SK-N-DZ (cell line): ENCODE measurements at places on chromosomes 7 and 10.

DNA sequence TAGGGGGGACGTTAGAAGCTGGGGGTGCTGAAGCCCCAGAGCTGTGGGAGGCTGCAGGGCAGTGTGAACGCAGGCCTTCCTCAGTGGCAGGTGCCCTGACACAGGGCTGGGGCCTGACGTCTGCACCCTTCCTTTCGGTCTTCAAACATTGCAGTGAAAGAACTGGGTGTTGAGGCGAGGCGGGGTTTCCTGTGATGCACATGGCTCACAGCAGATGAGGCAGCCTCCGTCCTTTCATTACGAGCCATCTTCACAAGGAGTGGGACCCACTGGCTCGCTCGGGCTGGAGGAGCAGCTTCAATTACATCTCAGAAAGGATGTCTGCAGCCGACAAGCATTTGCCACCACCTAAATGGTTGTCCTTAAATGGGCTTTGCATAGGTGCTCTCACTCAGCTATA, 180.3 kb upstream of the SHH start:
- DNase-seq = no peak

DNA sequence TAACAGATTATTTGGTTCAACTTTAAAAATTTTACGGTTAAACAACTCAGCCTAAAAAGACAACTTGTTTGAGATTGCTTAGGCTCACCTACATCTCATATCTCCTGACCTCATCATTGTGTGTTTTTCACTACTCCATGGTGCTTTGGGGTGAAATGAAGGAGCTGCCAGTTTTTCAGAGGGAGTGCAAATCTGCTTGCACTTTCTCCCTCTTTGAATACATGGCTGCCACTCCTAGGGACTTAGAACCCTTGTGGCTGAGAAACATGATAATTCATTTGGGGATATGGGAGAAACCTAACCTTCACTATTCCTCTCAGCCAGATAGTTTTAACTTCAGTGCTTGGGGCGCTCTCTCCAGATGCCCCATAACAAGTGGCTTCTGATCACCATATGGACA, 2.7 kb downstream of the CCSER2 start:
- DNase-seq = no peak

GRCh38 chr10:99394256-99394655, 36.2 kb downstream of the GOT1 start:
- DNase-seq = no peak

- DNase-seq = no peak
Observed at GRCh38 chr7:112081778-112082177, 124.4 kb downstream of the DOCK4 start.

GRCh38 chr7:121608785-121609184, 212.7 kb upstream of the FAM3C start:
- peak; percentile 52 for DNase-seq

- DNase-seq = no peak
Observed at GRCh38 chr10:129933456-129934092, 30.5 kb downstream of the EBF3 start.

GRCh38 chr10:114138581-114138980, 35.4 kb downstream of the CCDC186 start:
- DNase-seq = no peak

GRCh38 chr7:120311028-120311788, 38.2 kb downstream of the KCND2 start:
- DNase-seq = no peak

DNA sequence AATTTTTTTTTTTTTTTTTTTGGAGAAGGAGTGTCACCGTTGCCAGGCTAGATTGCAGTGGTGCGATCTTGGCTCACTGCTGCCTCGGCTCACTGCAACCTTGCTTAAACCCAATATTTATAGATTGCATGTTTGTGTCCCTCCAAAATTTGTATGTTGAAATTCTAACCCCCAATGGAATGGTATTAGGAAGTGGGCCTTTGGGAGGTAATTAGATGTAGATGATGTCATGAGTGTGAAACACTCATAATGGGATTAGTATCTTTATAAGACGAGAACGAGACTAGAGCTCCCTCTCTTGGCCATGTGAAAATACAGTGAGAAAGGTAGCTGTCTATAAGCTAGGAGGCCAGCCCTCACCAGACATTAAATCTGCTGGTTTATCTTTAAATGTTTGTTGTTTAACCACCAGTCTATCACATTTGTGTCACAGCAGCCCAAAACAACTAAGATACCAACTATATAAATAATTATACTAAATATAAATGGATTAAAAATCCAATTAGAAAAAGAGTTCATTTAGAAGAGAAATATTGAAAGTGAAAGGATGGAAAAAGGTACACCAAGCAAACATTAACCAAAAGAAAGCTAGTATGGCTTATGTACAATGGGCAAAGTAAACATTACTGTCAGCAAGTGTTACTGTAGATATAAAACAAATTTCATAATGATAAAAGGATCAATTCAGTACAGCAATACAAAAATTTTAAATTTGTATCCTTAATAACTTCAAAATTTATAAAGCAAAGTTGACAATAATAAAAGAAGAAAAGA, 9.3 kb downstream of the TCAF1 start:
- DNase-seq = no peak

DNA sequence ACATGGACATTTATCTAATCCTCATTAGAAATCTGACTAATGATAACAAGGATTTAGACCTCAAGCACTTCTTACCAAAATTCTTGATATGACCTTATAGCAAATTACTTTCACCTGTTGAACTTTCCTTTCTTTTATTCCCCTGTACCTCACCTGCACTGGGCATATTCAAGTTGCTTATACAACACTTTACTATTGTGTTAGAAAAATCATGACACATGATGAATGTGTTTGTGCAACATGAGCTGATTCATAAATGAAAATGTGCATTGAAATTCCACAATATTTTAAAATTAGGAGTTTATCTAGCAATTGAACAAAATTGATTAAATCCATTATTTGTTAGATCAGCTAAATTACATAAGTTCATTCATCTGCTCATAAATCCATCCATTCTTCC, 160.6 kb downstream of the CFTR start:
- DNase-seq = no peak

GRCh38 chr10:98405422-98405821, 9.6 kb downstream of the PYROXD2 start:
- no peak for DNase-seq

DNA sequence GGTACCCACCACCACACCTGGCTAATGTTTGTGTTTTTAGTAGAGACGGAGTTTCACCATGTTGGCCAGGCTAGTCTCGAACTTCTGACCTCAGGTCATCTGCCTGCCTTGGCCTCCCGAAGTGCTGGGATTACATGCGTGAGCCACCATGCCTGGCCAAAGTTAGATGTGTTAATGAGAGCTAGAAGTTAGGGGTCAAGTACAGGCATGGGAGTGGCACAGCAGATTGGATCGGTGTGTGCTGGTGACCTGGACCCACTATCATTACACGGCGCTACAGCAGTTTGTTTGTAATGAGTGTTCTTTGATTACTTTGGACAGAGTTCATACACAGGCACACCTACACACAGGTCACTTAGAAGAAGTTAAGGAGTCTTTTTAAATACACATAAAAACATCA, 36.7 kb downstream of the DNAJB6 start:
- no peak for DNase-seq

DNA sequence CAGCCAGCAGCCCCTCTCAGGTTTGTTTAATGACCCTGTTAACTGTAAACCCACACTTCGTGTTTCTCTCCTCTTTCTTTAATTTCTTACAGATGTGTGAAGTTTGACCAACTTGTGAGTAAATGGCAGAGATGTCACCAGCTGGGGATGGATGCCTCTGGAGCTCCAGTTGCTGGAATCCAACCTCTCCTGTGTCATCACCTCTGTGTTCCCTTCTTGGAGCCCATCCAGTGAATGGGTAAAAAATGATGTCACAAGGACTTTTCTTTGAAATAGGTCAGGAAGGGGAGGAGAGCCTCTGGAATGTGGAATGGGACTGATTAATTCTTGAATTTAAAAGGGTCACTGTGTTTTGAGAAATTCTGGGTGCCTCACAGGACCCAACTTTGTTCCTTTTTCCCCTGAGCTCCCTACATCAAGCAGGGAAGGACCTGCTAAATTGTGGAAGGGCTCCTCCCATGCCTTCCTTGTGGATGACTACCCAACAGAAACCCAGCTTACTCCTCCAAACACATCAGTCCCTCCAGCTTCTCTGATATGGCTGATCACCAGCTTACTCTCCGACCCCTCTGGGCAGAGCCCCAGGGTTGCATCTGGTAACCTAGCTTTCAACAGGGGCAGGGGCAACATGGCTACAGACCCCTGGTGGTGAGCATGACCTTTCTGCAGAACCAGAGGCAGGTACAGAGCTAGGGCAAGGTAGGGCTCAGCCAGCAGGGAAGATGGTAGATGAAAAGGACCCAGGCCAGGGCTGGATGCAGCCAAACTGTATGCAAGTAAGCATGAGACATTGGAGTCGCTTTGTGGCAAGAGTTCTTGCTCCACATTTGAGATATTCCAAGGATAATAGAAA, 67.5 kb downstream of the STRA8 start:
- DNase-seq = no peak

- no peak for DNase-seq
Observed at GRCh38 chr7:40156988-40157387, 22.2 kb downstream of the SUGCT start.

DNA sequence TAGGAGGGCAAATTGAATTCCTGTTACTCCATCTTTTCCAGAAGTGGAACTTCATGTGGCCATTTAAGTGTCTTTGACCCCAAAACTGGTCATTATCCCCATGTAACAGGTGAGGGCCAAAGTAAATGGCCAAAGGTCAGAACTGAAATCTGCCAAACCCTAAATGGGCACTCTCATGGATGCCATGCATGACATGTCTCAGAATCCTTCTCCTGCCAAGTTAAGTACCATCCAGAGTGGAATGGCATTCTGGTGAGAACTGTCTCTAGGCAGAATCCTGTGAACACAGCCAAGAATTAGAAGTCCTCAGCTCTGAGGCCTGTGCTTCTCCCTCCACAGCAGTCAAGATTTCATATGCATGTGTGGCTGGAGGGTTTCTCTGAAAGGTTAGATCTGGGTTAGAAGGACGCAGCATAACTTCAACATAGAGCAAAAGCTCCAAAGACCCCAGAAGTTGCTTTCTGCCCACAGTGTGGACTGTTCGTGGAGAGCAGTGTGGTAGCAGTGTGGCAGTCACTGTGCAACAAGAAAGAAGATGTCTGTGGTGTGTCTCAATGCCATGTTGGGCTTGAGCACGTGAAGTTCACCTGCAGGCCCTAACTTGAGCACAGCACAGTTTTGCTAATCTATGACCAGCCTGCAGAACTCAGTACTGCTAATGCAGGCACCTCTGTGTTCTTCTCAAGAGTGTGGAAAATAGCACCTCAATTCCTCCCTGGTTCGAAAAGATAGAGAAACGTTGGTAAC, 121.3 kb downstream of the ADCY1 start:
- no peak for DNase-seq

DNA sequence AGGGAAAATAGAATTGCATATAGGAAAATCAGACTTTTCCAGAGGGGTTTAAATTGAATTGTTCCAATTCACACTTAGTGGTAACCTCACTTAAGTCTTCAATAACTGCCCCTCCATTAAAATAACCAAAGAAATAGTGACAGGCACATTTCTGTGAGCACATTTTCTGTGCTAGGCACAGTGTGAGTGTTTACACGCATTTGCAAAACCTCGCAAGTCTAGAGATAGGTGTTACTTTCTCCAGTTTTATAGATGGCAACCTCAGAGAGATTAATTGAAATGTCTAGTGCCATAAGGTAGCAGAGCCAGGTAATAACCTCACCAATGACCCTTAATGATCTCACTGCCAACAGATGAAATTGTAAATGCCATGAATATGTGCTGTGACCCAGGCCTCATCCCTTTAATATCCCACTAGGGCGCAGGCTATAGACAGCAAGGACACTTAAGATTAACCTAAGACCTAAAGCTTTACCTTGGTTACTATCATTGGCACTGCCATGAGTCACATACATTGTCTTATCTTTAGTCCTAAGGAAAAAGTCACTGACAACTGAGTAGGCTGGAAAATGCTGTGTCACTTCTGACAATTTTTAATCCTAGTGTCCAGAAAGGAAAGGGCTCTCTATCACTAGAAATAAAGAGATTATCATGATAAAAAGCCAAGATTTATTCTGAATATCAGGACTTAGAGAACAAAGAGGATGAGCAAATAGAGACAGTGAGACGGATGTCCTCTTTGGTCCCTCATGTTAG, 187.8 kb downstream of the PPP1R17 start:
- DNase-seq = no peak

- DNase-seq = no peak
Observed at GRCh38 chr10:6748981-6749635, 169.0 kb upstream of the PRKCQ start.

- no peak for DNase-seq
Observed at GRCh38 chr7:96121752-96122151, 200.1 kb downstream of the SLC25A13 start.

DNA sequence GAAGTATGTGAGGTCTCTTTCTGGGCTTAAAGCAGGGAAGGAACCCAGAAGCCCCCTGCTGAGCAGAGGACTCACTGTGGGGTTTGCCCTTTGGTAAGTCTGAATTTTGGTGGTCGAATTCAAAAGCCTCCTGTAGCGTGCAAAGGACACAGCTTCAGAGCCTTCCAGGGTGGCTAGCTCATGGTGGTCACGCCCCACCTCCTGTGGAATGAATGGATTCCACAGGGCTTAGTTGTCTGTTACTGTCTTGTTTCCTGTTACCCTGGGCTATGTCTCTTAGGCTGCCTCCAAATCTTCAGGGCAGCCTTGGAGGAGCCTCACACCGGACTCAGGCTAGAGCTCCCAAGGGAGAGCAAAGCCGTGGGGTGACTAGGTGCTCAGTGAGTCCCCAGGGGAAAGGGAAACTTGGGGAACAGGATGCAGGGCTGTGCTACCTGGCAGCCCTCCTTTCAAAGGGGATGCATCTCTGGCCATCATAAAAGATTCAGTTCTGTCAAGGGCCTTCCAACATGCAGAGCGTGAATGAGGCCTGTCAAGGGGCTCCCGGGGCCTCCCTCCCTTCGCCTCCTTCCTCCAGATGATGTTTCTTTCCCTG, 211.7 kb downstream of the CCSER2 start:
- no peak for DNase-seq

- peak; percentile 55 for DNase-seq
Observed at GRCh38 chr10:110311357-110311949, 6.7 kb upstream of the SMNDC1 start.

GRCh38 chr7:29287366-29287765, 92.8 kb downstream of the CHN2 start:
- no peak for DNase-seq

GRCh38 chr10:43352951-43353350, 18.5 kb upstream of the FXYD4 start:
- DNase-seq = no peak

DNA sequence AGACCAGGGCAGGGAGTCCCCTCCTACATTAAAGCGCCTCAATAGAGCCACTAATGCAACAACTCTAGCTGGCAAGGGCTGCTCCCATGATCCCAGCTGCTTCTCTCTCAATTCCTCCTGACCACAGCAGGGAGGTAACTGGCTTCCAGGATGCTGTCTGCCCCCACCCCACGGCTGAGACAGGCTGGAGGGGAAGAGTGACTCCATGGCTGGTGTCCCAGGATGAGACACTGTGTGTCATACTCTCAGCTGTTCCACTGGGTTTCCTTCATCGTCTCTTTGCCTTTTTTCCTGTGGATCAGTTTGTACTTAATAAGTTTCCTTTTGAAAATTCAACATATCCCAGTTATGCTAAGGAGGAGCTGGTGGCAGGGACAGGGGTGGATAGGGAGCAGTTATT, 27.7 kb upstream of the MYH16 start:
- DNase-seq = no peak

- no peak for DNase-seq
Observed at GRCh38 chr7:68417659-68418058, 1180.6 kb upstream of the AUTS2 start.
